ENCODE measurements at places on chromosomes 11 and 22.

DNA sequence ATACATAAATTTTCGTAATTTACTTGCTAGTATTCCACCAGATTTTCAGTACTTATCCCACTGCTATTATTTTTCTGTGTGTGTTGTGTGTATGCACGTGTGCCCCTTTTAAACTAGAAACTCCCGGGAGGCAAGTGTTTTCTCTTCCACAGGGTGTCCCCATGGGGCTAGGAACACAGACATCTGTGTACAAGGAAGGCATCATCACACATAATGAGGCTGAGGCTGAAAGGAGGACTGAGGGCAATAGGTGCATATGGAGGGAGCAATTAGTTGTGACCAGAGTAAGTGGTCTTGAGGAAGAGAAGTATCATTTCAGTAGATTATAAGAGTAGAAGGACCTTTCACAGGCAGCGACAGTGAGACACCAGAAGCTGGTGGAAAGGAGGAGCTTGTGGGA is 2.1 kb upstream of the DPAGT1 start:
- no peak for DNase-seq

GRCh38 chr11:94117871-94118270 is 10.8 kb upstream of the PANX1 start:
- DNase-seq, result no peak

DNA sequence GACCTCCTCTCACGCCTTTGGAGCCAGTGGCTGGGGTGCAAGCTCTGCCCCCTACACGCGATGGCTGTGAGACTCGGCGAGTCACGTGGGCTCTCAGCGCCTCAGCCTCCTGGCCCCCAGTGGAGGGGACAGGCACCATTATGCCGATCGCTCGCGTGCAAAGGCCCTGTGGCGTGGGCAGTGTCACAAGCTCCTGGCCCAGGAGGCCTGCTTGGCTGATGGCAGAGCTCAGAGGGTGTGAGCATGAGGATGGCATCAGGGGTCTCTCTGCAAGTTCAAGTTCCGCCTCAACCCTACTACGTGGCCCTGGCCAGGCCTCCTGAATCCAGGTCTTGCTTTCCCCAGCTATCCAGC is 90.8 kb upstream of the KCNQ1OT1 start:
- no peak for DNase-seq

GRCh38 chr11:120546312-120547205 is 35.0 kb downstream of the GRIK4 start:
- DNase-seq, result no peak

Data from stimulated activated CD4-positive, alpha-beta T cell treated with anti-CD3 and anti-CD28 coated beads, TNF-alpha, amount 100 ng/mL, for 4 hours (primary cell).